B cell (primary cell): ENCODE measurements at places on chromosomes 12 and 14.

GRCh38 chr12:121465921-121466793, 66.2 kb downstream of the RNF34 start:
- peak; percentile 77 for DNase-seq

GRCh38 chr14:75986439-75986765, 839 bp downstream of the IFT43 start:
- no peak for DNase-seq

GRCh38 chr12:76303365-76303764, 44.9 kb downstream of the BBS10 start:
- DNase-seq: no peak

- DNase-seq: no peak
These were observed 116.4 kb downstream of the NTF3 start for GRCh38 chr12:5548152-5548943.

- DNase-seq: no peak
These were observed 72.5 kb upstream of the SLC38A4 start for GRCh38 chr12:46898152-46898931.

DNA sequence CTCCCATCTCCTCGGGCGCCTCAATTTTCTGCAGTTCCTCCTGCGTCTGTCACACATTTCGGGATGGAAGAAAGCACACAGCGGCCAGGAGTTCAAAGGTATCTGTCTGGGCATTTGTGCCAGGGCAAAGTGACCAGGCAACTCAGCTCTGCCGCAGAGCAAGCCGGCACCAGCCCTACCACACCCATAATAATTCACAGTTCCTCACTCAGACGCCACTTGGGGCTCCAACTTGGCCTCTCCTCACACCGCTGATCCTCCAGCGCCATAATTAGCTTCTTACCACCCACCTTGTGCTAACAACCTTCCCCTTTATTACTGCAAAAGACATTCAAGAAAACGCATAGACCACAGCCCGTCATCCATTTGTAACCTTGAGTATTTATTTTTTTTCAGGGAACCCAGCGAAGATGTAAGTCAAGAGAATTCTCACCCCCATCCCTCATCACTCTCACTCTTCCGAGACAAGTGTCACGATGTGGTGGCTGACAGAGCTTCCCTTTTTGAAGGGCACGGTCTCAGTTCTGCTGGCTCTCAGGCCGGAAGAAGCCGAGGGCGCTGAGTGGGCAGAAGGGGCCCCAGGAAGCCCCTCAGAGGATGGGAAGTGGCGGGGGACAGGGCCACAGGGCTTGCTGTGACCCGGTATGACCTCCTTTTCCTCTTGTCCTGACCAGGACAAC, 25.2 kb upstream of the NCOR2 start:
- peak; percentile 77 for DNase-seq

- DNase-seq: no peak
These were observed 60.7 kb upstream of the FAM222A start for GRCh38 chr12:109652977-109653264.

GRCh38 chr14:55074662-55075061, 23.2 kb downstream of the MAPK1IP1L start:
- peak; percentile 55 for DNase-seq

- DNase-seq: no peak
These were observed 251.4 kb upstream of the RGS6 start for GRCh38 chr14:71680736-71681387.

DNA sequence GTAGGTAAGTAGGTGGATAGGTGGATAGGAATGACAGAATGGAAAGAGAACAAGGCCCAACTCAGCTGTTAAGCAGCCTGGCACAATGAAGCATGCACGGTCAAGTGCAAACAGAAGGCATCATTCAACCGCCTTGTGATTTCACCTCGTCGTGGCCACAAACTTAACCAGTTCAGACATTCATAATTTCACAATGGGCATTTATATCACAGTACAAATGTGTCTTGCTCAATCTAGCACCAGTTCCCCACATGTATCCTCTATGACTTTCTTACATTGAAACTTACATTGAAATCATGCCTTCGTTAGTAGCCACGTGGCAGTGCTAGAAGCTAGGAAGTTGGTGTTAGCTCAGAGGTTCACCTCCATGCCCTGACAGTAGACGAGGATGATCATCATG, 207.5 kb downstream of the ETV6 start:
- DNase-seq: no peak
